ENCODE measurements at places on chromosomes 11 and 22. TPM values are rescaled to one million over a fixed set of nuclear protein-coding genes. Genes with fewer than 3 reads are reported as not detected.

DNA sequence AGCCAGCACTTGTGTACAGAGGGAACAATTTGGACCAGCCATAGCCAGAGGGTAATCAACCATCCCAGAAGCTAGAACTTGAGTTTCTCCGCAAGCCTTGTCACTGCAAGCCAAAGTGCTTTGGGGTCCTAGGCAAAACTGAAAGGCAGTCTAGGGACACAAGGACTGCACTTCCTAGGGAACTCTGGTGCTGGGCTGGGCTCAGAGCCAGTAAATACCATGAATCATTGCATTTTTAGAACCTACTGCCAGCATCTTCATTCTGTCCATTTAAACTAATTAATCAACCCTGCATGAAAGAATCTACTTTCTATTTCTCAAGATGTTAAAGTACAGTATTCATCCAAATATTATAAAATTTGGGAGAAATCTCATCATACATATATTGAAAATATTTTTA lies 20.0 kb downstream of the PATE3 start:
- no peak overlapping the region for H3K27ac ChIP-seq
- H3K27me3 ChIP-seq = no peaks in the 10 kb centered on the region
- no peak overlapping the region for H3K4me3 ChIP-seq
- H3K36me3 ChIP-seq = no peaks in the 10 kb centered on the region

Gene CPT1A
- 61.5 TPM for total RNA-seq

DNA sequence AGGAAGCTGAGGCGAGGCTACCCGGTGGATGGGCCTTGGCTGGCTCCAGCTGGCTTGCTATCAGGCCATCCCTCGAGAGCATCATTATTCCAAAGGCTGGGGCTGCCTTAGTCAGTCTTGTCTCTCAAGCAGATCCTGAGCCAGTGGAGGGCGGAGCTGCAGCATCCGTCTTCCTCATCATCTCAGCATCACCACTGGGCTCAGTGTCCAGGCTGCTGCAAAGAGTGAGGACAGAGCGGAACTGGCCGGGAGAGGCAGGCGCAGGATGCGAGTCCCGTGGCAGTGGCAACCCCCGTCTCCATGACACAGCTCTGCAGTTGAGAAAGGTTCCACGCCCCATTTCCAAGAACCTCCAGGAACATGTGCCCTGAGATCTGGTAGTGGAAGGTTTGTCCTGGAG lies 4.4 kb downstream of the TP53I11 start:
- no peaks in the 10 kb centered on the region for H3K36me3 ChIP-seq
- no peak overlapping the region for H3K4me3 ChIP-seq
- no peak overlapping the region for H3K27ac ChIP-seq
- no peaks in the 10 kb centered on the region for H3K27me3 ChIP-seq
- no peak for DNase-seq

GRCh38 chr22:35409783-35410662 lies 10.1 kb downstream of the MCM5 start:
- peaks cover 2% of the 10 kb centered on the region for H3K36me3 ChIP-seq
- no peak for DNase-seq
- H3K4me1 ChIP-seq = no peaks in the 10 kb centered on the region
- no peak overlapping the region for H3K27ac ChIP-seq

Gene GAS2
- 4.5 TPM for total RNA-seq

DNA sequence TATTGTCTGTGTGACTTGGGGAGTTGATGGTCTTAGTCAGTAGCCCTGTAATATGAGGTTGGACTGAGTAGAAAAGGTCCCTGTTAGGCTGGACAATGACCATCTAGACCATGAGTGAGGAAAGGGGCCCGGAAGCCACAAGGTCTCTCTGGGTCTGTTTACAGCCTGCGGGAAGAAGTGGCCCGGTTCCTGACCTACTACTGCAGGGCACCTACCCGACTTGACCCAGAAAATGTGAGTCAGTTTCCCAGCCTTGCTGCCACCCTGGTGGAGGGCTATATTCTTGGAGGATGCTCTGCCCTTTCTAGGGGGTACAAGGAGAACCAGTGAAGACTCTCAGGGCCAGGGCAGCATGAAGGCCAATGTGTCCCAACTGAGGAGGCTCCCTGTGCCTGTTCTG lies 3.4 kb downstream of the ACCSL start:
- H3K4me3 ChIP-seq = no peak overlapping the region
- no peaks in the 10 kb centered on the region for H3K4me1 ChIP-seq
- no peaks in the 10 kb centered on the region for H3K36me3 ChIP-seq
- DNase-seq = no peak
- no peak overlapping the region for H3K27ac ChIP-seq

- H3K4me1 ChIP-seq = no peaks in the 10 kb centered on the region
- no peak for DNase-seq
- no peak overlapping the region for H3K4me3 ChIP-seq
- H3K27me3 ChIP-seq = no peaks in the 10 kb centered on the region
Observed at GRCh38 chr11:106305458-106305857, 228.0 kb downstream of the AASDHPPT start.

DNA sequence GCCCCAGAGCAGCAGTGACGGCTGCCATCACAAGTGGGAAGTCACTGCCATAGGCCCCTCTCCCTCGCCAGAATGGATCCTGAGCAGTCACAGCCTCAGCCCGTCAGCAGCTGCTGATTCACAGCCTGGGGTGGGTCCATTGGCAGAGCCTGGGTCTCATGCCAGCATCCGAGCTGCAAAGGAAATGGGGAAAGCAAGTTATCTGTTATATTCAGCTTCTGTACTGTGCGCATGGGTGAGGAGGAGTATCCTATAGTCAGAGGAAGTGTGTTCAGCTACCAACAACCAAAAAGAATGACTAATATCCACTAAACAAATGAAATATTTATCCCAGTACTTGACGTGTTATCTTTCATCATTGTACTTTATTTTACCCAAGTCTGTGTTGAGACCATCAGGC lies 119.7 kb downstream of the RCN1 start:
- no peaks in the 10 kb centered on the region for H3K4me1 ChIP-seq
- DNase-seq = no peak
- no peak overlapping the region for H3K27ac ChIP-seq
- H3K36me3 ChIP-seq = no peaks in the 10 kb centered on the region
- H3K27me3 ChIP-seq = no peaks in the 10 kb centered on the region

Gene CHST1
- total RNA-seq = 2.8 TPM

Gene PIWIL4
- 6.0 TPM for total RNA-seq

DNA sequence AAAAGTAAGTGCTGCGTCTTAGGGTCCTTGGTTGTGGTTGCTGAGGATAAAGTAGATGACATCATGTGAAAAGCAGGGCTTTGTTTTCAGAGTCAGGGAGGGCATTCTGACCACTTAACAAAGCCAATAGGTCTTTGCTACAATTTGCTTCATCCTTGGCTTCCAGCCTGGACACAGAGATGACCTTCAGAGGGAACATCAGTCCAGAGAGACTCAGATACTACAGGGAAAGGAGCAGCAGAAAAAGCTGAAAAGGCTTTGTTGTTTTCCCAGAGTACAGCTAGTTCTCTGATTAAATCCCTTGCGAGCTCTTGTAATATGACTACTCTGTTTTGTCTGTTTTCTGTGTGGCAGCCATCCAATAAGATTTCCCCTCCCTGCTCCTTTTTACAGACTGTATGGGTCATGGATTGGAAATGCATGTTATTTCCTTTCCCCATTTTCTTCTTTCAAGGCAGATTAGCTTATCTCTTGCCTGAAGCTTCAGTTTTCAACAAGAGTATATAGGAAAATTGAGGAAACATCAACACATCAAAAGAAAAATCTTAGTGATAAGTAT lies 31.9 kb downstream of the ATG13 start:
- no peak overlapping the region for H3K4me3 ChIP-seq
- H3K27ac ChIP-seq = no peak overlapping the region
- no peaks in the 10 kb centered on the region for H3K4me1 ChIP-seq
- H3K27me3 ChIP-seq = no peaks in the 10 kb centered on the region
- no peak for DNase-seq

- no peak overlapping the region for H3K27ac ChIP-seq
- no peak for DNase-seq
- H3K4me3 ChIP-seq = no peak overlapping the region
Observed at GRCh38 chr11:34270711-34271110, 87.1 kb downstream of the ABTB2 start.

- H3K4me1 ChIP-seq = no peaks in the 10 kb centered on the region
- no peak overlapping the region for H3K27ac ChIP-seq
Observed at GRCh38 chr11:61009392-61010275, 38.2 kb downstream of the CD6 start.

Data from kidney (tissue), 22 donors.